ENCODE measurements at places on chromosomes 13 and 19.

GRCh38 chr19:33684538-33685232 lies 62.9 kb downstream of the CHST8 start:
- no peak for DNase-seq

DNA sequence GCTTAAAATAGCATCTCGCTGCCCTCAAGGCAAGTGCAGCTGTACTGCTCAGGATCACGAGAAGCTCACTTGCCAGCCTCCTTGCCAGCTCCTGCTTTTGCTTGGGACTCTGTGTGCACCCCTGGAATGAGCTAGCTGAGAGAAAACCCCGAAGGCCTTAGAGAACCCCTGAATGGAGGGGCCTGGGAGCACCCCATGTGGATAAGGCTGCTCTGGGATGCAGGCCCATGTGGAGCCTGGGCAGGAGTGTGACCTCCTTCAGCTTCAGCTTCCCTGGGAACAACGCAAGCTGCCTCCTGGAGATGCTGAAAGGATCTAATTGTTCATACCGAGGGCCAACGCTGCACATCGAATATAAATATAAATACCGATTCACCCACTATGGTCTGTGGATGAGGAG lies 109.2 kb downstream of the HSPH1 start:
- DNase-seq: no peak

DNA sequence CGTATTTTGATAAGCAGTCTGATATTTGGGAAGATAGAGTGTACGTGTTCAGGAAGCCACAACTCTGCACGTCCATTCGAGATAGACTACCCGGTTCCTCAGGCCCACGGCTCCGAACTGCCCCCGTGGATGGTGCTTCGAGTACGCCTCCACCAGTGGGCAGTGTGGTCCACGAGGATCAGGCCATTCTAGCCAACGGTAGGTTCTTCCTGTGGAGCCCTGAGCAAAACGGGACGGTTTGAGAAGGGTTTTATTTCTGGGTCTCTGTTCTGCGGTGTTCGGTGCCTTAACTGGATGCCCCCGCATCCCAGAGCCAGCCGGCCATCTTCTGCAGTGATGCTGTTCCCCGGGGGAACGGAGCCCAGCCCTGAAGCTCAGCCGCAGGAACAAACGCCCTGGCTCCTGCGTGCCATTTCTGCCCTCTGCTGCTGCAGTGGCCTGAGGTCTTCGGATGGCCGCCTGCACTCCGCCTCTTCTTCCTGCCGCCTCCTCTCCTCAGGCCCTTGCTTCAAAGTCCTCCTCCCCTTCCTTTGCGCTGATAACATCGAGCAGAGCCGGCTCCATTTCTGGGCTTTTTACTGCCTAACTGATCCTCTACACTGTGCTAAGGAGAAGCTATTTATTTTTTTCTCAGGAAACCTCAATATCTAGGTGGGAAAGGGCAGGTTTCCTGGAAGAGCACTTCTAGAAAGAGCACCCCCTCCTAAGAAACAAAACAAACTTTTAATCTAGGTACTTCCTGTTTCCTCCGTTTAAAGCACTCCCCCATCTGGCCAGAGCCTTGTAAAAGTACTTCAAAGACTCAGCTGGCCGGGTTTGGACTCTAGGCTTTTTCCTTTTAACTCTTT lies 36.2 kb upstream of the SLC46A3 start:
- peak; percentile 48 for DNase-seq

DNA sequence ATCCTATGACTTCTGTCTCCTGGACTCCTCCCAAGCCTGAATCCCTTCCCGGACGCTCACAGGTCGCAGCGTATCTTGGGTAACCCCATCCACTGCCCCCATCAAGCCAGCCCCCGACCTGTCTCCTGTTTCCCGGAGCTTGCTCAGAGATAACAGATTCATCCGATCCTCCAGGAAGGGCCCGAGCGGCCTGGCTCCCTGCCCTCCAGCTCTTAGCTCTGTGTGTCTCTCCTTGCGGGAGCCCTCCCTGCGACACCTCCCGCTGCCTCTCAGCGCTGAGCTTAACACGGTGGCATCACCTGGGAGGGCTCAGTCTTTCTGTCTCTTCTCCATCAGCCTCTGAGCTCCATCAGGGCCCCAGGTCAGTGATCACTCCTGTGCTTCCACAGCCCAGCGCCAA lies 4.3 kb upstream of the TMEM255B start:
- DNase-seq: no peak

DNA sequence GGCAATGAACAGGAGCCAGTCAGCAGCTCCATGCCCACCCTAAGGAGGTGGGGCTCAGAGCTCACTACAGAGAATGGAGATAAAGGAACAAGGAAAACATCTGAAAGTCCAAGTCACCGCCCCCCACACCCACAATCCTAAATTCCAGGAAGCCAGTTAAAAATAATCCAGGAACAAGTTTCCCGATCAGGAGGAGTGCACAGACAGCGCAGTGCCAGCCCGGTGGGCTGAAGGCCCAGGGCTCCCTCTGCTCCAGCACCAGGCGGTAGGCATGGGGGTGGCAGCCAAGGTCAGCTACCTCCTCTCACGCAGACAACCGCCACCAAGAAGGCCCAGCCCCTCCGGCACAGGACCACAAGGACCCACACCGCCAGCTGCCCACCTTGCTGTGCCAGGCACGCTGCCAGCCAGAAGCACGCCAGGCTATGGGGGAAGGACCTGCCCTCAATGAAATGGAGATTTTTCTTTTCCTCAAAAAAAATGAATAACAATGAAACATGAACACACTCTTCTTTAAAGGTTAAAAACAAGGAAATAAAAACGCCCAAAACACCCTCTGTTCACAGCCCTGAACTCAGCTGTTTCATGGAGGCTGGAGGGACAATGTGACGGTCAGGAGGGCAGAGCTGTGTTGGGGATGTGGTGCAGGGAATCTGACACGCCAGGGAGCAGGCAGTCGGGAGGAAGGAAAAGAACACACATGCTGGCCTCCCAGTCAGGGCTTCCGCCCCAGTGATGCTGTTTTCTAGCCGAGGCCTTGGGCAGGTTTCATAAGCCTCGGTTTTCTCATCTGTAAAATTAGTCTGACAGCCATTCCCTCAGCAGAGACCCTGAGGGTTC lies 11.0 kb downstream of the STK24 start:
- DNase-seq: no peak

GRCh38 chr19:57583521-57584416 lies at the start of gene ZIK1:
Gene ZIK1, plus strand, starts transcription at chr19:57584145. Its CDS starts 212 bp downstream, at chr19:57584357.
- DNase-seq: peak; percentile 91

GRCh38 chr19:40672038-40672437 lies 18.4 kb downstream of the NUMBL start:
- DNase-seq: no peak

- no peak for DNase-seq
Measured at GRCh38 chr13:31032528-31033113, 100.2 kb downstream of the TEX26 start.

DNA sequence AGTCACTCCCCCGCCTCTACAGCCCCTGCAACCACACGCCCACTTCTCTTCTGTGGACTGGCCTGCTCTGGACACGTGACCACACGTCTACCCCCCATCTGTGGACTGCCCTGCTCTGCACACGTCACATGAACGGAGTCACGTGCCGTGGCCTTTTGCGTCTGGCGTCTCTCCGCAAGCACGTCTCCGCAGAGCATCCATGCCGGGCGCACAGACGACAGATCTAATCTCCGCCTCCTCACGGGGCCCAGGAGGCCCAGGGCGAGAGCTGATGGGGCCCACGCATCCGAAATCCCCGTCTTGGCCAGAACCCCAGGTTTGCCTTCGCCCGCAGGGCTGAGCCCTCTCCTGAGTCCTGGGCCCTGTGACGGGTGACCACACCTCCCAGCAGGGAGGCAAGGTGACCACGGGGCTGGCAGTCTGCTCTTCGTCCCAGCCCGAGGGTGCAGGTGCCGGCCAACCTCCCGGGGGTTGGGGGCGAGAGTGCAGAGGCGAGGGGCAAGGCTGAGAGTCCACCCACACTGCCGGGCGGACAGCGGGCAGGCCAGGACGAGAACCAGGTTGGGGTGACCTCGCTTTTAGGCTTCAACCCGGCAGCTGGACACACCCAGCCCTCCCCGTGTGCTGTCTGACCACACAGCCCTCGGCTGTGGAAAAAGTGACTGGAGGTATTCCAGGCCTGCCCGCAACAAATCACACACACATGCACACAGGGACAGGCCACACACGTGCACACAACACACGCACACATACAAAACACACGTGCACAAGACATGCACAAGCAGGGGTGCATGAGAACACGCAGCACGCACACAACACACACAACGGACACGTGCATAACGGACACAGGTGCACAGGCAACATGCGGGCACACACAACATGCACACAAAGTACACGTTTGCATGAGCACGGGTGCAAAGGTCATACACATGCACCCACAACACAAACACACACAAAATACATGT lies 3.9 kb downstream of the SBNO2 start:
- DNase-seq: peak; percentile 44

GRCh38 chr13:59914556-59914955 lies 249.2 kb downstream of the DIAPH3 start:
- peak; percentile 57 for DNase-seq

- DNase-seq: no peak
Measured at GRCh38 chr13:41939398-41939797, 21.5 kb downstream of the VWA8 start.

- DNase-seq: no peak
Measured at GRCh38 chr13:109121826-109122225, 492.4 kb downstream of the MYO16 start.

DNA sequence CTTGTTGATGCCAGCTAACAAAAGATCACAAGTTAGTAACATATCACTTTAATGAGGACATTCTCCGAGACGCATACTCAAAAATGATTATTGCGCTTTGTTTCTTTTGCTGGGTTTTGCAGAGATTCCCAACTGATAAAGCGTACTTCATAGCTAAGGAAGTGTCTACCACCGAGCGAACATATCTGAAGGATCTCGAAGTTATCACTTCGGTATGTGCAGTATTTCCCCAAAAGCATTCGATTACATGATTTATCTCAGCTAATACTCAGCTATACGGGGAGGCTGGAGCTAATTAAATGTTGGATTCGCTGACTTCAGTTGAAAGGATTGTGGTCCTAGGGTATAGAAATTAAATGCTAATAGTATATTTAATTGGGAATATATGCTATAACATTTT lies 166.3 kb downstream of the STK24 start:
- no peak for DNase-seq

DNA sequence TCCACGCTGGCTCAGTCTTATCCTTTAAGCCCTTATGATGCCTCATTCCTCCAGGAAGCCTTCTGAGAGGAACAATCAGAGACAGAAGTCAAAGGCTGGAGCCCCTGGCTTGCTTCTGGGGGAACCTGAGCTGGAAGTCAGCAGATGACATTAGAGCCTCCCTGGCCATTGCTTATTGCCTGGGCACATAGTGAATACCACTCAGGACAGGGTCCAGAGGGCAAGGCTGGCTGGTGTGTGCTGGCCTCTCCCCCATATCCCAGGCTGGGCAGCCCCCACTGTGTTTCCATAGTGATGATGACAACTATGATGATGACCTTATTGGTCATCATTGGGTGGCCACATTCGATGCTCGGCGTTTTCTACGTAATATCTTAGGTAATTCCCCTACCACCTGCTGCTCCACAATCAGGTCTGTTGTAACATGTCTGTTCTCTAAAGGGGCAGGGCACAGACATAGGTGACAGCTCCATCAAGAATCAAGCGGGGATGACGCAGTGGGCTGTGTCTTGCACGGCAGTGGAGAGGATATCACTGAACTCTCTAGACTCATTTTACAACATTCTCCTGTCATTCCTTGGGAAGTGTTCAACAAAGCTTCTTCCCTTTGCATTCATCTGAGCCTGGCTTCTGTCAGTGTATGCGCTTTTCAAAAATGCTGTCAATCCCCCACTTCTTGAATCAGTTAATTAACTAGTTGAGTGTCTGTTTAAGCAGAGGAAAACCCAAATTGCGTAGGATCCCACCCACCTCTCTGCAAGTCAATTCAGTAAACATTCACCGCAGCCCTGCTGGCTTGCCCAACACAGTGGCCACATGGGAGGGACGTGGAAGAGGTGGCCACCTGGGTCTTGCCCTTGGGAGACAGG lies 89.4 kb upstream of the TSHZ3 start:
- no peak for DNase-seq

- DNase-seq: no peak
Measured at GRCh38 chr13:46855166-46855565, 41.7 kb downstream of the HTR2A start.

DNA sequence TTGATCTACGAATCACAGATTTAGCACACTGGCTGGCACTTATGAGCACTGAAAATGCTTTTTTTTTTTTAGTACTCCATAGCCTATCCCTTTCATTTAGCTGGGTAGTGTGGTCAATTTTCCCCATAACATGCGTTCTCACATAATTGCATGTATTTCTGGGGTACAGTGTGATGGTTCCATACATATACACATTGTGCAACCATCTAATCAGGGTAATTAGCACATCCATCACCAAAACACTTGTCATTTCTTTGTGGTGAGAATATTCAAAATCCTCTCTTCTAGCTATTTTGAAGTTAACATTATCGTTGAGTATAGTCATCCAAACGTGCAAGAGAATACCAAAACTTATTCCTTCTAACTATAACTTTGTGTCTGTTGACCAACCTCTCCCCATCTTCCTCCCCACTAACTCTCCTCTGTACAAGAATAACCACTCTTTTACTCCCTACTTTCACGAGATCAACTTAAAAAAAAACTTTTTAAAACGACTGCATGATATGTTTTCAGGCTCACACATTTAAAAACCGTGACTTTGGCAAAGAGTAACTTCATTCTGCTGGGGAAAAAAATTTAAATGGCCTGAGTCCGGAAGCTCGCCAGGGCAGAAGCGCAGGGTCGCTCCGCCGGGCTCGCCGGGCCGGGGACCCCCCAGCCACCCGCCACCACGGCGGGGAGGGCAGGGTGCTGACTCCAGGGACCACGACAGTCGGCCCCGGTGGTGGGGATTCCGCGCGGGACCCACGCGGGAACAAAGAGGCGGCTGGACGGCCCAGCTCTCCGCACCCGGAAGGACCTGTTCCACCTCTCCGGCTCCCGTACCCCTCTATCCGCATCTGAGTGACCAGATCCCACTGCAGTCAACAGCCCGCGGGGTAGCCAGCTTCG lies 868 bp upstream of the UBAC2 start:
- DNase-seq: peak; percentile 12

DNA sequence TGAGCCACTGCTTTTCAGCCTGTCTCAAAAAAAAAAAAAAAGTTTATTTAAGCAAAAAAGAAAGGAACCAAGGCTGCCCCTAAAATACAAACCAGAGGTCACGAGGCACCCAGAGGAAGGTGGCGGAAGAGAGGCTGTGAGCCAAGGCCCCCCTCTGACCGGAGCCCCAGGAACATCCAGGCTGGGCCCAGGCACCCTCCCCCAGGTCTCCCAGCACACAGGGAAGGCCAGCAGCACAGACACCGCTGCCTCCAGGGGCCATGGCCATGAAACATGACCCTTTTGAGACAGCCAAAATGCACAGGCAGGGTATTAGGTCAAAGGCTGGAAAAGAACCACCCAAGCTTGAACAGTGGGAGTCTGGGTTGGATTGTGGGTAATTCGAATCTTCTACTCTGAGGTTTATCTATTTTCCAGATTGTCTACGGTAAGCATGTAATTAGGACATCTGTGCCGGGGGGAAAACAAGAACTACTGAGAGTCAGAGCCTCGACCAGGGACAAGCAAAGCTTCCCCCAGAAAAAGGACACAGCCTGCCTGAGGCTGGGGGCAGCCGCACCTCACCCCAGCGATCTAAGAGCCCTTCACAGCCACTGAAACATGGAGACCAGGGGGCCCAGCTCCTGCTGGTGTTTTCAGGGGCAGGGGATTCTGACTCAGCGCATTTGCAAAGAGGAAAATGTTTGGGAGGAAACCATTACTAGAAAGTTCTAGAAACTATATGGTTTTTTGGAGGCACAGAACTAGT lies 8.4 kb downstream of the PEX11G start:
- DNase-seq: no peak
